Activated CD4-positive, alpha-beta T cell treated with anti-CD3 and anti-CD28 coated beads for 4 hours (primary cell): ENCODE measurements at places on chromosomes 2 and 18.
A peak's percentile ranks its signal among the peaks of the same experiment; 100 is the strongest.

GRCh38 chr2:230634146-230634545 lies 78.5 kb upstream of the CAB39 start:
- no peak for DNase-seq

GRCh38 chr18:47265197-47265596 lies 13.7 kb upstream of the SKOR2 start:
- DNase-seq: no peak

- peak; percentile 11 for DNase-seq
Measured at GRCh38 chr2:197011801-197012641, 85.5 kb upstream of the PGAP1 start.

GRCh38 chr2:228059735-228060134 lies 121.8 kb downstream of the SPHKAP start:
- no peak for DNase-seq

- DNase-seq: no peak
Measured at GRCh38 chr2:101736233-101736632, 38.7 kb downstream of the MAP4K4 start.

GRCh38 chr2:106570316-106570715 lies 83.2 kb downstream of the CD8B2 start:
- no peak for DNase-seq

DNA sequence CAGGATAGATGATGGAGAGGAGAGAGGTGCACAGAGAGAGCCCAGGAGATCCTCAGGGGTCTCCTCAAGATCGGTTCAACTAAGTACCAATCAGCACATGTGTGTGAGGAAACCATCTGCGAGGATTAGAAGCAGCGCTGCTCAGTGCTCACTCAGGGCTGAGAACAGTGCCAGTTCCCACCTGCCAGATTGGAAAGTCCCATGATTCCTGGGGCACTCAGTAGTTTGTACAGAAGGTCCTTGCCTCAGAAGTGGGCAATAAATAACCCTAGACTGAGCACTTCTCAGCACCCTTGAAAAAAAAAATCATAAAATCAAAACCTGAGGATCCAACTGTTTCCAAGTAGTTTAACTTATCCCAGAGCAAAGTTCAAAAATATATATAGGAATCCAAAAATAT lies 53.8 kb downstream of the SEMA4F start:
- no peak for DNase-seq

GRCh38 chr2:241914542-241914941 lies 45.0 kb downstream of the RTP5 start:
- DNase-seq: no peak

DNA sequence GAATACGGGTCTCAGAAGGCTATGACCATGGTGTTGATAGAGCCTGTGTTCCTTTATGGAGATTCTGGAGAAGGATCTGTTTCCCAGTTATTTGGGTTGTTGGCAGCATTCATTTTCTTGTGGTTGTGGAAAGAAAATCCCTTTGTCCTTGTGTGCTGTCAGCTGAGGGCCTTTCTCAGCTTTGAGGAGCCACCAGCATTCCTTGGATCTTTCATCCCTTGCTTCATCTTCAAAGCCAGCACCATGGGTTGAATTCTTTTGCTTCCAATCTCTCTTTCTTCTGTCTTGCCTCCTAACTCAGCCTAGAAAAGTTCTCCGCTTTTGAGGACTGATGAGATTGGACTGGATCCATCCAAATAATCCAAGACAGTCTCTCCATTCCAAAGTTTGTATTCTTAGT lies 103.2 kb upstream of the MMADHC start:
- DNase-seq: no peak

- DNase-seq: no peak
Measured at GRCh38 chr18:59114160-59114559, 25.5 kb upstream of the SEC11C start.

DNA sequence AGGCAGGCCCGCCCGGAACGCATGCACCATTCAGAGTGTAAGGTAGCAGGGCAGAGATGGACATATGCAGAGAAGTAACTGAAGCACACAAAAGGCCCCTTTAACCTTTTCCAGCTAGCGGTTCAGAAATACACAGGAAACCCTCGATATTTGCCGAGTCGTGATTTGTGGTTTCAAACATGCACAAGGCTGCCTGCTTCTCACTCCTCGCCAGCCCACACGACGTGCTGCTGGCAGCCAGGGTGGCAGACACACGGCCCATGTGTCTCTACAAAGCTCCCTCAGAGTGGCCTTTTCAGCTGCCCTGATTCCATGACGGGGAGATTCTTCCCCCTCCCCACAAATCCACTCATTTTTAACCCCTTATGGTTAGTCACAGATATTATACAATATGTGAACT lies 23.6 kb downstream of the ZBTB7C start:
- no peak for DNase-seq

GRCh38 chr2:226440127-226440918 lies 359.3 kb downstream of the IRS1 start:
- DNase-seq: no peak

GRCh38 chr2:218832520-218832919 lies 917 bp upstream of the PRKAG3 start:
- no peak for DNase-seq

DNA sequence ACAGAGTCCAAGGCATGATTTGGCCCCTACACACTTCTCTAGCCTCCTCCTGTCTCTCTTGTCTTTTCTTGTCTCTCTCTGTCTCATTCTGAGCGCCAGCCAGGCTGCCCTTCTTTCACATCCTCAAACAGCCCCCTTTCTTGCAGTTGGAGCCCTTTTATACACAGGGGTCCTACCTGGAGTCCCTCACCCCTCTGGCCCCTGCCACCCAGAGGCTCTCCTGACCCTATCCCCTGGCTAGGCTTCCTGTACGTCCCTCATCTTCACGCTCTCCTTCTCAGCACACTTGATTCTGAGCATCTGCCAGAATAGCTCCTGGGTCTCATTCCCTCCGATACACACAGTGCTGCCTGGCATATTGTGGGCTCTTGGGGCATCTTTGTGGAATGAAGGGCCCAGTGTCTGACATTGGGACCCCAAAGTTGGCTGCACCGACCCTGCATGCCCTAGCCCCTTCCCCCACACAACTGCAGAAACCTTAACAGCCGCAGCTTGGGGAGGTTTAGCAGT lies 261.9 kb downstream of the DYSF start:
- DNase-seq: no peak

- no peak for DNase-seq
Measured at GRCh38 chr2:130135692-130136541, 6.9 kb upstream of the POTEF start.

DNA sequence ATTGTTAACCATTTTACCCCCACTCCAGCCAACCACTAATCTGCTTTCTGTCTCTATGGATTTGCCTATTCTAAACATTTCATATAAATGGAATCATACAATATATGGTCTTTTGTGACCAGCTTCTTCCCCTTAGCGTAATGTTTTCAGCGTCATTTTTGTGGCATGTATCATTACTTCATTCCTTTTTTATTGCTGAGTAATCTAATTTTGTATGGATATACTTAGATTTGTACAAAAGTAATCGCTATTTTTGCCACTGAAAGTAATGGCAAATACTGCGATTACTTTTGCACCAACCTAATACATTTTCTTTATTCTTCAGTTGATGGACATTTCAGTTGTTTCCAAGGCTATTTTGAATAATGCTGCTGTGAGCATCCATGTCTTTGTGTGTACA lies 227.6 kb downstream of the WDR7 start:
- no peak for DNase-seq

DNA sequence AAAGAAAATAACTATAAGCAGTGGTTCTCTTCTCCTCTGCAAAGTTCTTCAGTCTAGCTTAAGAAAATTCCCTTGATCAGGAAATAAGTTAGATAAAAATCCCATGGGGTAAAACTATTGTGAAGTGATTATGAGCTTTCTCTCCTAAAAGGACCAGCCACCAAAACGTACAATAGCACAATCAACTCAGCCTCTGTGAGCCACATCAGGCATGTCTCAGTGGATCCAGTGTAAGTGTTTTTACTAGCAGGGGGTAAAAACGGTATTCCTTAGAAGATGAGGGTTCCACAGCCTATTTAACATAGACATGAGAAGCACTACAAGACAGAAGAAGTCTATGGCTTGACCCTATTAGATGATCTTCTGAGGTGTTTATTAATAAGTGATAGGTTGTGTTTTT lies 503.2 kb downstream of the PIK3C3 start:
- no peak for DNase-seq
